ENCODE measurements at places on chromosomes 1 and 21.

DNA sequence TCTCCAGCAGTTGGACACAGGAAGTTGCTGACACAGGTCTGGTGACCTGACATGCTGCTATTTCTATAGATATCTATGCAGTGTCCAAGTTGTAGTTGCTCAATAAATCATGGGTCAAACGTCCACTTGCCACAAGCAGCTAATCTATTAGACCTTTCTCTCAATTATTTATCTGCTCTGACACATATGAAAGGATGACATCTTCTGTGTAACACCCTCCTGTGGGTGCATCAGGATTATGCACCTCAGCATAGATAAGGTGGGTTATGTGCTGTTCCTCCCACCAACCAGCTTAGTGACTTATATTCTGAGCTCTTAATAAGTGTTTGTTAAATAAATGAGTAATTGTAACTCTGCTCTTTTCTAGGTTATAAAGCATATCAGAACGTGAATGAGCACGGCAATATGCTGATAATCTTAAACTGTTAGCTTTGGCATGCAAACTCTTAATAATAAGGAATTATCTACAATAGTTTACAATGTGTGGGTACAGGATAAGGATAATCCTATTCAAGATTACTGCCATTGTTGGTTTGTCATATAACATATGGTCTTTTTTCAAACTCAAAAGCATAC lies 90.7 kb upstream of the GCLM start:
- no peak for DNase-seq

- DNase-seq = no peak
Measured at GRCh38 chr1:242243472-242243871, 244.6 kb upstream of the MAP1LC3C start.

DNA sequence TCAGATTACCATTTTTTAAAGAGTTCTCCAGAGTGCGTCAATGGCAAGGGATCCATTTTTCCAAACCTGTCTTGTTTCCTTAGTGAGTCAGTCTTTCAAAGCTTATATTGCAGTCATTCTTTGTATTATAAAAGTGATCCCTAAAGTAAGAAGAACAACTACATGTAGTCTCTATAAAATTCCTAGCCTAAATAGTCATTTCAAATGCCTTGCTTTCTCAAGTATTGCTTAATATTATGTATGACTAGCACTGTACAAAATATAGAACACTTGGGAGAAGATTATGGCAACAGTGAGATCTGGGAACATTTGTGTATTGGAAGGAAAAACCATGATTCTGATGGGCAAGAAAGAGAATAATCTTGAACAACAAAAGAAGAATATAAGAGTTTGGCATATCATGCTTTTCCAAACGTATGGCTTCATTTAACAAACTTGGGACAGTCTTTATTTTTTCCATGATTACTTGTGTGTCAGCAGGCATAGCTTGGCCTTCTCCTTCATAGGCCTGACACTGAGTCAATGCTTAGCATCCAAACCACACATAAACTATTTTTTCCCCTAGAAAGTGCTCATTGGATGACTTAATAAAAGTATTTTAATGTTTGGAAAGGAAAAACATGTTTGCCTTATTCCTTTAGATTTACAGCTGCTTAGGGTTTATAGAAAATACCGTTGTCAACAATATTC lies 547.4 kb downstream of the LTN1 start:
- DNase-seq = no peak

DNA sequence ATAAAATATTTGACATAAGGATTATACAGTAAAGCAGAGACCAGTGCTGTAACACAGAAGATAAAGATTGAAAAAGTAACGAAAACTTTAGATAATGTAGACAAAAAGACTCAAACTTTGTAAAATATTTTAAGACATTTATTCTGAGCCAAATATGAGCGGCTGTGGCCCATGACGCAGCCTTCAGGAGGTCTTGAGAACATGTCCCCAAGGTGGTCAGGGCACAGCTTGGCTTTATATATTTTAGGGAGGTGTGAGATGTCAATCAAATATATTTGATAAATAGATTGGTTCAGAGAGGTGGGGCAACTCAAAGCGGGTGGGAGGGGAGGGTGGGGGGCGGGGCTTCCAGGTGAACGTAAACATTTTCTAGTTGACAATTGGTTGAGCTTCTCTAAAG lies 81.2 kb downstream of the WDR4 start:
- no peak for DNase-seq

- DNase-seq = no peak
Measured at GRCh38 chr1:94542088-94542870, 720 bp upstream of the F3 start.

All from stimulated activated naive CD4-positive, alpha-beta T cell (primary cell).